ENCODE measurements at places on chromosomes 11 and 22.

- no peak for DNase-seq
Measured at GRCh38 chr22:24011735-24012068, 598 bp downstream of the CABIN1 start.

DNA sequence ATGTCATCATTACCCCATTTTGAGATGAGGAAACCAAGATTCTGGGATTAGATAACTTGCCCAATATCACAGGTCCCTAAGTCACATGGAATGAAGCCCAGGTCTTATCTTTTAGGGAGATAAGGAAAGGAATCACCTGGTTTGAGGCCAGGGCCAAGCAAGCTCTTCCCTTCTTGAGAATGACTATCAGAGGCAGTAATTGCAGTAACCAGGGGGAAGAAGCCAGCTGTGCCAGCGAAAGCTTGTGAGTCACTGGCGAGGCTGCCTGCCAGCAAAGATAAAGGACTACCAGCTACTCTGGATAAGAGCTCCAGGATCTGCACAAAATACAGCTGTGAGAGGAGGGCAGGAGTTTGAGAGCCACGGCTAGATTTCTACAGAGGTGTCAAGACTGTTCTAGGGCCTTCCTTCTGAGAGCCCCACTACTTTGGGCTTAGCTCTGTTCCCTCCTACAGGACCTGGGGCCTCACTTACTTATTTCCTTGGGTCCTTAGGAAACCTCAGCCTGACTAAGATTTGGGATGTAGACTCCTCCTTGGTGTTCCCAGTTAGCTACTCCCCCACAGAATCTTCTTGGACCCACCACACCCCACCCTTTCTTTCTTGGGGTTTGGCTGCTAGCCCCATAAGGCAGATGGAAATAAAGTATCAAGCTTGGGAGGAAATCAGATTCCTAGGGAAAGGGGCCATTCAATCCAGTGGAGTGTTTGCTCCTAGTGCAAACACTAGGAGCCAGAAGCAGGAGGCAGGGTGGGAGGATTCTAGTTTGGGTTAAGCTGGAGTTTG, 9.7 kb upstream of the CCKBR start:
- no peak for DNase-seq

- no peak for DNase-seq
Measured at GRCh38 chr22:43242627-43243026, 55.7 kb upstream of the TTLL12 start.

- DNase-seq = no peak
Measured at GRCh38 chr22:37961062-37961461, 7.6 kb downstream of the POLR2F start.

GRCh38 chr11:8786933-8787332, 104.3 kb downstream of the RPL27A start:
- DNase-seq = no peak

- DNase-seq = no peak
Measured at GRCh38 chr11:72962084-72962483, 147.9 kb downstream of the ATG16L2 start.

GRCh38 chr22:21714786-21715185, 20.8 kb downstream of the YPEL1 start:
- DNase-seq = no peak

- DNase-seq = no peak
Measured at GRCh38 chr11:117017456-117017855, 80.8 kb downstream of the SIK3 start.

- no peak for DNase-seq
Measured at GRCh38 chr22:45720839-45721378, 49.3 kb downstream of the ATXN10 start.

DNA sequence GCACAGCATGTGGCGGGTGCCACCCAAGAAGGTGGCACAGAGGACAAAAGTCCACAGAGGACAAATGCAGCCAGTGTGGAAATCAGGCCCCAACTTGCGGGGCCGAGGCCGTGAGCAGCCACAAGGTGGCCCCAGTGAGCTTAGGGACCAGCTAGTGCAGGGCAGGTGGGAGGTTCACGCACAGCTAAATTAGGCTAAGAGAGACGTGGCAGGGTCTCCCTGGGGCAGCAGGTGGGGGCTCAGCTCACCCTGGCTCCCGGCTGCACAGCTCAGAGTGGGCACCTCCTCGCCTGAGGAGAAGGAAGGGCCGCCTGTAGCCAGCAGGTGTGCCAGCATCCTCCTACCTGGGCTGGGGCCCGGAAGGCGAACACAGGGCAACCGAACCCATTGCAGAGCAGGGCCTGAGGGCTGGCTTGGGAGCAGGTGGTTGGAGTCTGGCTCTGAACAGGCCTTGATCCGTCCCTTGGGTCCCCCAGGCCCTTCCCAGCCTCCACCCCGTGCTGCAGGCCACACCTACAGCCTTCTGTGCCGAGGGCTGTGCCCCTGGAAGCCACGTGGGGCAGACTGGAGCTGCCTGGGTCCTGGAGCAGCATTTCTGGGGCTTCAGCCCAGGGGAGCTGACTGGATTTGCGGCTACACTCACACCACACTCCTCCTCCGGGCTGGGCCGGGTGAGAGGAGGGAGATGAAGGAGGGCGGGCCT, 26.1 kb upstream of the CELSR1 start:
- peak; percentile 77 for DNase-seq

DNA sequence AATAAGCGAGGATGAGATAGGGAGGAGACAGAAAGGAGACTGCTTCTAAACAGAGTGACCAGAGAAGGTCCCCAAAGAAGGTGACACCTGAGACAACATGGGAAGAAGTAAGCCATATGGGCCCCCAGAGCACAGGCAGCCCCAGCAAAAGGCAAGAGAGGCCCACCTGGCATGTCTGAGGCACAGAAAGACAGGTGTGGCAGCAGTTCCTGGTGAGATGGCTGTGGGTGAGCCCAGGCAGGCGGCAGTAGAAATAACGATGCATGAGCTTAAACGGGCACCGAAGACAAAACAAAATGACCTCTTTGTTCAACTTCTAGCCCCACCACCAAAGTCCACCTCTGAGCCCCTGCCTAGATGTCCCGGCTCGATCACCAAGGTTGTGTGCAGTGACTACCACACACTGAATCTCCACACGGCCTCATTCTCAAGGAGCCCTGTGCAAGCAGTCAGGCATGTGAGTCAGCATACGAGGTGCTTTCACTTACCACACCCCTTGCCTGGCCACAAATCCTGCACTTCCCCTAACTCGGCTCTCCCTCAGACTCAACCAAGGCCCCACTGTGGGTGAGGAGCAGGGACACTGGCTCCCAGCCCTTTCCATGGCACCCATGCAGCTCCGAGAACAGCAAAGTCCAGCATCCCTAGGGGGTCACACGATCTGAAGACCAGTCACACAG, 77.6 kb downstream of the PACSIN2 start:
- no peak for DNase-seq

- no peak for DNase-seq
Measured at GRCh38 chr11:96340555-96340885, 2.5 kb downstream of the MAML2 start.

GRCh38 chr11:112778877-112779266, 182.3 kb upstream of the NCAM1 start:
- no peak for DNase-seq

DNA sequence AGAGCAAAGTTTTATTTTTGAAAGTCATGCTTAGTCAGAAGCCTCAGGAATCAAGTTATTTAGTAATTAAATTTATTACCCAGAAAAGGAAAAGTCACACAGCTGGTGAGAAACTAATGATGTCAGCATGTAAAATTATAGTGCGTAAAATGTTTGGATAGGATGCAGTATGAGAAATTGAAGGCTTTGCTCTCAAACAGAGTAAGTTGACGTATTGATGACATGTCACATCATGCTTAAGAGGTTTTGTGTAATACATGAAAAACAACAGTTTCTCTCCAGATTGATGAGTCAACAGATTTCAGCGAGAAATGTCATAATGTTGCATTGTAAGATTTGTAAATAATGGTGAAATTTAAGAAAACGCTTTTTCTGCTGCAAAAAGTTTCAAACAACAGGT, 769.8 kb downstream of the METTL15 start:
- DNase-seq = no peak

GRCh38 chr11:92300876-92301275, 76.3 kb downstream of the FAT3 start:
- no peak for DNase-seq

GRCh38 chr22:47632701-47633100, 870.3 kb downstream of the TBC1D22A start:
- no peak for DNase-seq

- DNase-seq = no peak
Measured at GRCh38 chr22:41661088-41661487, 27.6 kb downstream of the SNU13 start.

- DNase-seq = no peak
Measured at GRCh38 chr11:390175-390574, 3.8 kb upstream of the PKP3 start.

DNA sequence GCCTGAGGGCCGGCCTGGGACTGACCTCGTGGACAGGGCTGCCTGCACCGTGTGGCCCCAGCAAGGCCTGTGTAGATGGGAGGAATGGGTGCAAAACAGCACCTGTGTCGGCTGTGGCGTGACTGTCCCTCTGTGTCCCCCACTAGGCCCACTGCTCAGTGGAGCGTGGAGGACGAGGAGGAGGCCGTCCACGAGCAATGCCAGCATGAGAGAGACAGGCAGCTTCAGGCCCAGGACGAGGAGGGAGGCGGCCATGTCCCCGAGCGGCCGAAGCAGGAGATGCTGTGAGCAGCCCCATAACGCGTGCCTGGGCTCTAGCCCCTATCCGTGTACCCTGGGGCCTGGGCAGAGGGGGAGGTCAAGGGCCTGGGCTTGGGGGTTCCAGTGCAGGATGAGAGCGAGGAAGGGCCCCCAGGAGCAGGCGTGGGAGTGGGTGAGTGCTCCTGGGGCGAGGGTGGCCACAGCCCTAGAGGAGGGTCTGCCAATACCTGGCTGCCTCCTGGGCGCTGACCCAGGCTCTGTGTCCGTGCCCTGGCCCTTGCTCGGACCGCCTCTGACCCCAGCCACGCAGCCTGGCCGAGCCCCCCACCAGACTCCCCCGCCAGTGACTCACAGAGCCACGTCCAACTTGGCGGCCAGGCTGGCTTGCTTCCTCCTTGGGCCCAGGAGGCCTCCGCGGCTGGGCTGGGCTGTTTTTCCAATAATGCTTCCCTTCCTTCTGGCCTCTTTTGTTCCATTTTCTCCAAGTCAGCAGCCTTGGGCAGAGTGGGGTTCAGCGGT, 11.6 kb downstream of the PRR33 start:
- DNase-seq = no peak

- no peak for DNase-seq
Measured at GRCh38 chr22:48424201-48424627, 1403.5 kb downstream of the BRD1 start.

- DNase-seq = no peak
Measured at GRCh38 chr11:65069217-65069616, 10.9 kb upstream of the NAALADL1 start.

GRCh38 chr11:62953811-62954210, 31.0 kb downstream of the SLC22A6 start:
- no peak for DNase-seq

GRCh38 chr11:121652971-121653370, 200.2 kb upstream of the SORL1-AS1 start:
- no peak for DNase-seq

DNA sequence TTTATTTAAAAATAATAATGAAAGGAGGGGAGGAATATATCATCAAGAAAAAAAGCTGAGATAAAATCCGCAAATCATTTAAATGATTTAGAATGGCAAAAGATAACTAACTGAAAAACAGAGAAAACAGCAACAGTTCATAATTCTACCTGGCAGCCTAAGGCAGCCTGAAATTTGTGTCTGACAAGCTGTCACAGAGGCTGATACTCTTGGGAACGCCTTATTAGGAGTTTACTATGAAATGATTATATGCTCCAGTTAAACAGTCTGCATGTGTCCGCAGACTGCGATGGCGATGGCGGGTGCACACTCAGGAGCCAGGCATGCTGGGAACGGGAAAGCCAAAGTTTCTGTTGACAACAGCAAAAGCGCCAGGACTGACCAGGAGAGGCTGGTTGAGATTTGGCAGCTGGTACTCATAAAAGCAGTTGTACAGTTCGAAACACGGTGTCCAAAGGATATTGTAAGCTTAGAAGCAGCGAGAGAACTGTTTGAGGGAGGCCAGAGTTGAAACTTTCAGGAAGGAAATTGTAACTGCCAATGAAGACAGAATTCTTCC, 172.9 kb upstream of the MPPED2 start:
- no peak for DNase-seq

- DNase-seq = no peak
Measured at GRCh38 chr11:30902929-30903328, 316.8 kb upstream of the MPPED2 start.

DNA sequence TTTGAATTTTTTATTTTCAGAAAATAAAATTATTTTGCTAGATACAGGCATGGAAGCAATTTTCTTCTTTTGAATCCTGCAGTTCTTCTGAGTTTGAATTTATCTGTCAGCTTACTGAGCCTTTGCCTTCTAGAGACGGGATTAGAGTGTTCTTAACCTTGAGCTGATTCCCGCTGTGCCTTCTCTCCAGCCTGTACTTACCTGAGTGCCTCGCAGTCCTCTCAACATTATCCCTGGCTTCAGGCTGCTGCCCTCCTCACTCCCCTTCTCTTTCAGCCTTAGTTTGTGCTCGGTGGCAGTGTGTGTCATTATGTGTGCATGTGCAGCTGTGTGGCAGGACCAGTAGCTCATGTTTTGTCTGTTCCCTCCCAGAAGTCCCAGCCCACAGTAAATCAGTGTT, 24.3 kb downstream of the OSBP2 start:
- no peak for DNase-seq

GRCh38 chr22:42885446-42885845, 28.4 kb upstream of the ARFGAP3 start:
- no peak for DNase-seq

GRCh38 chr11:7596975-7597391, 76.3 kb downstream of the CYB5R2 start:
- DNase-seq = no peak

DNA sequence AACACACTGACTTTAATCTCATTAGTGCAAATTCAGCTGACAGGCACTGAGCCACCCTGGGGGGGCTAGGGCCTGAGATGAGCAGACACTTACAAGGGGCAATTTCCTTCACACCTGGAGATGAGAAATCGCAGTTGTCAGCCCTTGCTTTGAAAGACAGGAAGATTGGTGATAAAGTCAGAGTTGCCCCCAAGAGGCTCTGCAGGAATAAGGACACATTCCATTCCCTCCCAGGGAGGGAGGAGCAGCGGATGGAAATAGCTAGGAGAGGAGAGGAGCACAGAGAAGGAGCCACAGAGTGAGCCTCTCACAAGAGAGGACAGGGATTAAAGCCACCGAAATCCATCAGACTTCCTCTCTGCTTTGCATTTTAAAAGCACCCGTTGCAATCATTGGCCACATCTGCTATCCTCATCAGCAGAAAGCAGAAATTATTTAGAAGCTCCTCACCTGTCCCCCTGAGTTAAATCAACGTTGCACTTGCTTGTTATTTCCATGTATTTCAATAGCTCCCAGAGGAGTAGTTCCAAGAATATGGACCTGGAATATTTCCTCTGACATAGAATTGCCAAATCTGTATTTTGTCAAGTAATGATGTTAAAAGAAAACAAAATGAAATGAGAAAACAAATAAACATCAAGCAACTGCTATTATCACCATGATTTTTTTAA, 213.7 kb downstream of the BARX2 start:
- no peak for DNase-seq

DNA sequence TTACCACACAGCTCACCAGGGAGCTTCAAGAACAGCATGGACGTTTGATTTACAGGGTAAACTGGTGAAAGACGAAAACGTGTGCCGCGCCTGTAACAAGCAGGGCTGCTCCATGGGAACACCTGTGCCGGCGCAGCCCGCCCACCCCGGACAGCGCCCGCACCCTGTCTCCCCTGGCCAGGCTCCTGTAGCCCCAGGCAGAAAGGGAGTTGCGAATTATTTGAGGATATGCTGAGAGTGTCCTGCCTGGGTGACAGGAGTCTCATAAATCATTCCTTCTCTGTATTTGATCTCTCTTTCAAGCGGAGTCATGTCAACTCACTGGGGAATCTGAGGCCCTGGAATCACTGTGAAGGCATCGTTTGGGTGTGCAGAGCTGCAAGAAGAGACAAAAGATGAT, 804.3 kb downstream of the OPCML start:
- DNase-seq = no peak

All from effector memory CD8-positive, alpha-beta T cell (primary cell).